ENCODE measurements at places on chromosomes 16 and 17.

DNA sequence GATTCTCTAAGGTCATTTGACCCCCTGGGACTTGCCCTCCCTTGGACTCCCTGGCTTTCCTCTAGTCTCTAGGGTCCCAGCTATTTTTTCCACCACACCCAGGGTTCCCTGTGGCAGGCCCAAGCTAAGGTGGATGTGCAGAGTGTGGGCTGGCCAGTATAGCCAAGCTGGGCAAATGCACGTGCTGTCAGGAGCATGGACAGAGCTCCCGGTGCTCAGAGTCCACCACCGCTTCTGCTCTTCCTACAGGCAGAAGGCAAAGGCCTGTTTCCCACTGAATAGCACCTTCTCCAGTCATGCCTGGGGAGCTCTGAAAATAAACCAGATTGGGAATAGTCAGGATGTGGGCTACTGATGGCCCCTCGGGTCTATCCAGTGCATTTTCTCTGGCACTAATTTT, 53.3 kb downstream of the GNAO1 start:
- peaks cover 7% of the 10 kb centered on the region for H3K27me3 ChIP-seq
- H3K36me3 ChIP-seq, result no peaks in the 10 kb centered on the region
- H3K4me3 ChIP-seq, result no peak overlapping the region
- H3K4me1 ChIP-seq, result no peaks in the 10 kb centered on the region
- DNase-seq, result no peak
- no peak overlapping the region for H3K27ac ChIP-seq

DNA sequence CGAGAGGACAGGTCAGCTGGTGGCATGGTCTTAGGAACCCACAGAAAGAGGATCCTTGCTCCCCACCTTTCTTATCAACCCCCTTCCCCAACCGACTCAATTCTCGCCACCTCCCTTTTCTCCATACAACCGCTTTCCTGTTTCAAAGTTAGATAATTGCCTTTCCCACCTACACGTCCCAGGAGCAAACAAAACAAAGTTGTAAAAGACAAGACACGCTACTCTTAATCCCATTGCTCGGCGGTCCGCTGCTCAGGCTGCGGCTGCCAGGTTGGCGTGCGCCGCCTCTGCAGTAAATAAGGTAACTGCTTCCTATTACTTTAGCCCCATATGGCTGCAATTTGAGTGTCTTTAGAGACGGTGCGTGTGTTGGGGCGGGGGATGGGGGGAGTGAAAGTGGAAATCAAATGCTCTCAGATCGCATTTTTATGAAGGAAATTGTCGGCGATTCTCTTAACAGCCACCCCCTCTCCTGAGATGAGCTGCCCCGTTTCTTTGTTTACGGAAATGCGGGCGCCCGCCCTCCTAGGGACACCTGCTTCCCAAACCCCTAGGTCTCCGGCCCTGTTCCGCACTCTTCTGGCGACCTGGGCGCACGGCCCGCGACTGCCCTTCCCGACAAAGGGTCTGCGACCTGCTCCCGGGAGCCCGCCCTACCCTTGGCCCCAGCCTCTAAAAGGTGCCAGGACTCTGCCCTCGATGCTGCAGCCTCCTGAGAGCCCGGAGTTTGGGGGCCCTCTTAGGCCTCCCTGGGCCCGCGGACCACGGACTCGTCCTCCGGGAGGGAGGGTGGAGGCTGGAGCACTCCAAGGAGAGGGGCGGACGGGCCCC, 3.7 kb upstream of the CBX8 start:
- H3K4me3 ChIP-seq, result peak overlapping the region; percentile 28
- peaks cover 22% of the 10 kb centered on the region for H3K4me1 ChIP-seq
- H3K27ac ChIP-seq, result peak overlapping the region; percentile 89
- H3K36me3 ChIP-seq, result peaks cover 8% of the 10 kb centered on the region
- no peak for DNase-seq

GRCh38 chr17:40878044-40878443, 7.0 kb downstream of the KRT20 start:
- H3K27me3 ChIP-seq, result no peaks in the 10 kb centered on the region
- no peaks in the 10 kb centered on the region for H3K4me1 ChIP-seq
- H3K4me3 ChIP-seq, result no peak overlapping the region
- H3K36me3 ChIP-seq, result no peaks in the 10 kb centered on the region
- H3K27ac ChIP-seq, result no peak overlapping the region

DNA sequence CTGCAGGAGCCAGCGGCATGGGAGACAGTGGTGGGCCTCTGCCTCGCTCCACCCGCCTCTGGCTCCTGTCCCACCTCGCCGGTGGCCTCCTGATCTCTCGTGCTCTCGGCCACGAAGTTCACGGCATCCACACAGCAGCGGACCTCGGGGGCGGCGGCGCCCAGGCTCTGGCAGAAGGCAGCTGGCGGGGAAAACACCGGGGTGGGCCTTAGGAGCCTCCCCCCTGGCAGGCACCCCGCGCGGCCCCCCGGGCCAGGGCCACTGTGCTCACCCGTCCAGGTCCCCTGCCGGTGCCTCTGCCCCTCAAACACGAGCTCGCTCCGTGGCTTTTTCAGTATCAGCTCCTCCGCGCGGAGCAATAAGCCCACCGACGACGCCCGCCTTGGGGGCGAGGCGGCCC, 409 bp upstream of the C17orf107 start:
- peaks cover 27% of the 10 kb centered on the region for H3K4me1 ChIP-seq
- peak overlapping the region; percentile 92 for H3K27ac ChIP-seq
- H3K36me3 ChIP-seq, result peaks cover 22% of the 10 kb centered on the region
- H3K27me3 ChIP-seq, result peaks cover 1% of the 10 kb centered on the region

DNA sequence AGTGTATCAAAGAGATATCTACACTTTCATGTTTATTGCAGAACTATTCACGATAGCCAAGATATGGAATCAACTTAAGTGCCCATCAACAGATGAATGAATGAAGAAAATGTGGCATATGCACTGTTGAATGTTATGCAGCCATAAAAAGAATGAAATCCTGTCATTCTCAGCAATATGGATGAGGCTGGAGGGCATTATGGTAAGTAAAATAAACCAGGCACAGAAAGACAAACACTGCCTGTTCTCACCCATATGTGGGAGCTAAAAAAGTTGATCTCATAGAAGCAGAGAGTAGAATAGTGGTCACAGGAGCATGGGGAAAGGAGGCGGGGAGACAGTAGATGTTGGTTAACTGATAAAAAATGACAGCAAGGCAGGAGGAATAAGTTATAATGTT, 561.8 kb downstream of the TOX3 start:
- no peak for DNase-seq
- H3K4me3 ChIP-seq, result no peak overlapping the region
- no peaks in the 10 kb centered on the region for H3K36me3 ChIP-seq
- peaks cover 2% of the 10 kb centered on the region for H3K4me1 ChIP-seq

DNA sequence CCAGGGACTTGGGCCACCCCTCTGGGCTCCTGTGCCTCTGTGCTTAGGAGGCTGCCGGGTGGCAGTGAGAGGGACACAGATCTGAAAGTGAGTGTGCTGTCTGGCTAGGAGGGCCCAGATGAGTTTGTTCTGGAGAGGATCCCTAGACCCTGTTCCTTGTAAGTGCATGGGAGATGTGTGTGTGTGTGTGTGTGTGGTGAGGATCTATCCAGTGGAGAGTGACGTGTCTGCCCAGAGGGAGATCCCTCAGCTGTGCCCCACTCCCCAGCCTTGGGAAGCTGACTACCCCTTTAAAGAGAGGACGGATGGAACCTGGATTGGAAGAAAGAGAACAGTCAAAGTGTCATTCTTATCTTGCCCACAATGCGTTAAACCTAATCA, 25.5 kb upstream of the CDC42EP4 start:
- H3K4me1 ChIP-seq, result no peaks in the 10 kb centered on the region
- no peak overlapping the region for H3K4me3 ChIP-seq
- no peak for DNase-seq
- H3K27ac ChIP-seq, result no peak overlapping the region
- H3K36me3 ChIP-seq, result peaks cover 3% of the 10 kb centered on the region
- no peaks in the 10 kb centered on the region for H3K27me3 ChIP-seq

DNA sequence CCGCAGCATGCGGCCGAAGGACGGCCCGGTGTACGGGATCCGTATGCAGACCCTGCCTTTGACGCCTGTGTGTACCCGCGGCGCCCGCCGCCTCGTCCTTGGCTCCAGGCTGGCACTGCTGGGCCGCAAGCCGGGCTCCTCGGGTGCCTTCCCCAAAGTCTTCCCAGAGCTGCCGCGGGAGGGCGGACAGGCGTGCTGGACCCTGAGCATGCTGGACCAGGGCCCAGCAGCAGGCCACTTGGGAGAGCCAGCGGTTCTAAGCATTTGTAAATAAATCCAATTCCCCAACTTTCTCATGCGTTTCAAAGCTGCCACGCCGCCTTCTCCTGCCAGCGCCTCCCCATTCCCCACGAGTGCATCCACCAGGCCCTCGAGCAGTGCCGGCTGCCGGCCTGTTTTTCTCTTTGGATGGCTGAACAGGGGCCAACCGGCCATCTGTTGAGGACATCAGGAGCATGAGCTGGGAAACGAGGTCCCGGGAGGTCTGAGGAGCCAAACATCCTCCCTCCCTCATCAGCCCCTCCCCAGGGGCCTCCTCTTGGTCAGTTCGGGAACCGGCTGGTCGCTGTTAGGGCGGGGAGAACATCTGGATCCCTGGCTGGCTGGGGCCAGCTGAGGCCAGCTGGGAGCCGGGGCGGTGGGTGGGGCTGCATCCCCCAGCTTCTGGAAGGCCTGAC, 20.5 kb upstream of the PABPN1L start:
- peaks cover 26% of the 10 kb centered on the region for H3K36me3 ChIP-seq
- H3K27ac ChIP-seq, result no peak overlapping the region
- peaks cover 6% of the 10 kb centered on the region for H3K4me1 ChIP-seq
- no peaks in the 10 kb centered on the region for H3K27me3 ChIP-seq
- H3K4me3 ChIP-seq, result no peak overlapping the region

DNA sequence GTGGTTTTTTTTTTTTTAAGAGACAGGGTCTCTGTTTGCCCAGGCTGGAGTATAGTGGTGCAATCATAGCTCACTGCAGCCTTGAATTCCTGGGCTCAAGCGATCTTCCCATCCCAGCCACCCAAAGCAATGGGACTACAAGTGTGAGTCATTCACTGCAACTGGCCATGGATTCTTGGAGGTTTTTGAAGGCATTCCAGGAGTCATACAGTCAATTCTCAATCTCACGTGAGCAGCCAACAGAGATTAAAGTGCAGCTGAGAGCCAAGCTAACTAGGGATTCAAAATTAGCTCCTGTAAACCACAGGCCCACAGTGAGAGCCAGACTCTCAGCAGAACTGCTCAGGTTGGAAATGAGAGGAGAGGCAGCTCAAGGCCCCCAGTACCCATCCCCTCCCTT, 30.2 kb downstream of the XPO6 start:
- H3K36me3 ChIP-seq, result peaks cover 24% of the 10 kb centered on the region
- no peaks in the 10 kb centered on the region for H3K27me3 ChIP-seq
- no peak overlapping the region for H3K4me3 ChIP-seq
- peaks cover 44% of the 10 kb centered on the region for H3K4me1 ChIP-seq

DNA sequence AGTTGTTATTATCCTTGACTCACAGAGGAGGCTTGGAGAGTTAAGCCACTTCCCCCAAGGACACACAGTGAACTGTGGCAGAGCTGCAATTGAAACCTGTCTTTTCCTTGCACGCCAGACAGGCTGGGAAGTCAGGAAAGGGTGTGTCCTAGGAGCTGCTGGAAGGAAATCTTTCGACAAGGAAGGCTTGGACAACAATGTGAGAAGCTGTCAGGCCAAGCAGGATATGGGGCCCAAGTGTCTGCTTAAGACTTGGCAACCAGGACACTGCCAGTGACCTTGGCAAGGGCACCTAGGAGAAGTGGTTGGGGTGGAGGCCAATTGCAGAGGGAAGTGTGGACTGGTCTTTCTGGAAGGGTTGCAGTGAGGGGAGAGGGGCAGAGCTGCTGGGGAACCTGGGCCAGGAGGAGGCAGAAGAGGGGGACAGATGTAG, 2.1 kb upstream of the CAMKK1 start:
- H3K27me3 ChIP-seq, result no peaks in the 10 kb centered on the region
- H3K4me3 ChIP-seq, result no peak overlapping the region
- H3K36me3 ChIP-seq, result no peaks in the 10 kb centered on the region
- H3K27ac ChIP-seq, result no peak overlapping the region
- DNase-seq, result no peak

DNA sequence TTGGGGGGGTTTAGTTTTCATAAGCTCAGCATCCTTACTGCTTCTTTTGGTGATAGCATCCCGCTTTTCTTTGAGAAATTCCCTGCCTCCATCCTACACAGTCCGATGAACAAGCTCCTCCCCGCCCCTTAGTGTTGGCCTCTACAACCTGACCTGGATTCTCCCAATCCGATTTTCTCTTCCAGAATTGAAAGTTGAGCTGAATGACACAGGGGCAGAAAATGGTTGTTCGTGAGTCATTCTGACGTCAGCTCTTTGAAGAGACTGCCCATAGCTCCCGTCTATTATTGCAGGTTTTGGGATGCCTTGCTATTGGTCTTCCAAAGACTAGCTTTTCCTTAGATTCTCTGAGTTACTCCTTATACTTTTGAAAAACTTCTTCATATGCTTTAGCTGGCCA, 279.7 kb downstream of the SLC39A11 start:
- DNase-seq, result no peak
- no peak overlapping the region for H3K27ac ChIP-seq
- no peaks in the 10 kb centered on the region for H3K27me3 ChIP-seq
- H3K36me3 ChIP-seq, result peaks cover 57% of the 10 kb centered on the region
- no peak overlapping the region for H3K4me3 ChIP-seq

DNA sequence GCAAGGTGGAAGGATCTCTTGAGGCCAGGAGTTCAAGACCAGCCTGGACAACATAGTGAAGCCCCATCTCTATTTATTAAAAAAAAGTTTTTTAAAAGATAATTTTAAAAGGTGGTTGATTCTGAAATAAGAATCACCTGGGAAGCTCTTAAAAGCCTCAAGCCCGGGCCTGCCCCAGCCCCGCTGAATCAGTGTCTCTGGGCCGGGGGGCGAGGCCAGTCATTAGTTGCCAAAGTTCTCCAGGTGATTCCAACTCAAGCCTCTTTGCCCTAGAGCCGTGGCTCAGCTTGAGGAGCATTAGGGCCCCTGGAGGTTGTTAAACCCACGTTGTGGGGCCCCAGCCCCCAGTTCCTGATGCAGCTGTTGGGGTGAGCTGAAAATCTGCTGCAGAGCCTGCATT, 24.6 kb downstream of the JPH3 start:
- peaks cover 3% of the 10 kb centered on the region for H3K4me1 ChIP-seq
- peaks cover 2% of the 10 kb centered on the region for H3K36me3 ChIP-seq
- no peak for DNase-seq
- H3K27ac ChIP-seq, result no peak overlapping the region
- peaks cover 15% of the 10 kb centered on the region for H3K27me3 ChIP-seq
- H3K4me3 ChIP-seq, result no peak overlapping the region

DNA sequence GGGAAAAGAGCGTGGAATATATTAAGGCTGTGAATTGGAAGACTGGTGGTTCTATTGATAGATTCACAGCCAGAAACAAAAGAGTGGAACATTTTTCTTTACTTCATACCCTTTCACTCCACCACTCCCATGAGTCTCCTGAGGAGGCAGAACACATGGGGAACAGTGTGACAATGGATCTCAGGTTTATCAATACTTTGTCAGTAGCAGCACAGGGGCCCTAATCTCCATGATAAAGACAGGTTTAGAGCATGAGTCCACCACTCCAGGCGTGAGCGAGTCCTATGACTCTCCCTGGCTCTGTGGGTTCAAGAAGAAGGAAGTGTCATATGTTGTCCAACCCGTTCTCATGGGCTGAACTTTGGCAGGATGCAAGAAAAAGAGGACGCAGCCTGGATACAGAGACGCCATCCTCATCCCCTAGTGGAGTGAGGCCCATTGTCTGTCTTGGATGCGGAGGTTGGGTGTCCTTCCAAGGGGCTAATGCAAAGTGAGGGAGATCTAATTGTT, 361.2 kb downstream of the TMEM114 start:
- DNase-seq, result no peak
- H3K27ac ChIP-seq, result no peak overlapping the region
- no peaks in the 10 kb centered on the region for H3K4me1 ChIP-seq
- no peaks in the 10 kb centered on the region for H3K36me3 ChIP-seq
- no peaks in the 10 kb centered on the region for H3K27me3 ChIP-seq

Data from memory B cell (primary cell).